ENCODE measurements at places on chromosomes 3 and 15.

DNA sequence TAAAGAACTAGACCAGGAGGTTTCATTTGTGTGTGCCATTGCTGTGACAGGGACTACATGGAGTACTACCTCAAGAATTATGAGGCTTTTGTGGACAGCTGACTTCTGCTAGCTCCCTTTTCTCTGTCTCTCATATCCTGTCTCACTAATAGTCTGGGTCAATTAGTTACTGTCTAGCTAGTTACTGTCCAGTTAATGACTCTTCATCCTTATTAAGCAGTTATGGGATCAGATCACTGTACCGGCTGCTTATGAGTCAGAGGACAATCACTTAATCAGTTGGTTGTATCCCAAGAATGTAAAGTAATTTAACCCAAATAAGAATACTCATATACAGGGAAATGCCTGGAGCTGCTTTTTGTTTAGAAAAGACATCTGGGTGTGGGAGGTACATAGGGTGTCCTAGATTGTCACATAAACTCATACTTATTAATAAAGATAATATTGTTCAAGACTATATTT, 158.0 kb downstream of the CDIN1 start:
- DNase-seq: no peak

- no peak for DNase-seq
These were observed 828 bp upstream of the ATOSA start for GRCh38 chr15:52680041-52680391.

DNA sequence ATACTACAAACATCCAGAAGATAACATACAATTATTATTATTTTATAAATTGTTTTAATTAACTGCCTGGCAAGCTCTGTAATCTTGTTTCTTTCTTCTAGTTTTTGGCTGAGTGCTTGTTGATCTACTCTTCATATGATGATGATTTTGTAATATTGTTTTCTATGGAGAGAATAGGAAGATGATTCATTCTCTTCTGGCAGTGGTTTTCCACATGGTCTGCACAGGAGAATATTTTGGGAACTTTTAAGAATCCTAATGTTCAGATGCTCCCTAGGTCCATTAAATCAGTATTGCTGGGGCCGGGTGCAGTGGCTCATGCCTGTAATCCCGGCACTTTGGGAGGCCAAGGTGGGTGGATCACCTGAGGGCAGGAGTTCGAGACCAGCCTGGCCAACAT, 37.6 kb downstream of the CACNA2D3 start:
- no peak for DNase-seq

DNA sequence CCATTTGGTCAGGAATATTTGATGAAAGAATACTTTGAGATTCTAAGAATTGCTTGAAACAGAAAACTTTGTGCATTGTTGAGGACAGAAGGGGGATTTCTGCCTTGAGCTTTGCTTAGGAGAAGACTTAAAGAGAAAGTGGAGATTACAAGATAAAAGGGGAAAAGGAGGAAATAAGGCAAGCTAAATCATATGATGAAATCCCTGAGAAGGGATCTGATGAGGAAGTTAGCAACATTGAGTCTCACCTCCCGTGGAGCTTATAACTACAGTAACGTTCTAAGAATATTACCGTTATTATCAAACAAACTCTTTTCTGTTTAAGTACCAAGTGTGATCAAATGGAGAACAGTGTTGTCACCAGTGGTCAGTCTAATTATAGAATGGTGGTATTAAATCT, 414.7 kb upstream of the NAALADL2 start:
- no peak for DNase-seq

- no peak for DNase-seq
These were observed 204.3 kb upstream of the UBE3A start for GRCh38 chr15:25643120-25643519.

GRCh38 chr3:194184265-194184751, 48.4 kb downstream of the HES1 start:
- no peak for DNase-seq

DNA sequence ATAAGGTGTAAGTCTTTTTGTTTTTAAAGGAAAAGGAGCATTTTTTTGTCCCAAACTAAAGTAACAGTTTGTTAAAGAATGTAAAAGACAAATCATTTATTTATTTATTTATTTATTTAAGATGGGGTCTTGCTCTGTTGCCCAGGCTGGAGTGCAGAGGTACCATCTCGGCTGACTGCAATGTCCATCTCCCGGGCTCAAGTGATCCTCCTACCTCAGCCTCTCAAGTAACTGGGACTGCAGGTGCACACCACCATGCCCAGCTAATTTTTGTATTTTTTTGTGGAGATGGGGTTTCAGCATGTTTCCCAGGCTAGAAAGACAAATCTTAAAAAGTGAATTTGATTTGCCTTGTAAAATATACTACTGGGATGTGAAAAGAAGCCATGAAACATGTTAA, 86.3 kb upstream of the PLXND1 start:
- DNase-seq: no peak

DNA sequence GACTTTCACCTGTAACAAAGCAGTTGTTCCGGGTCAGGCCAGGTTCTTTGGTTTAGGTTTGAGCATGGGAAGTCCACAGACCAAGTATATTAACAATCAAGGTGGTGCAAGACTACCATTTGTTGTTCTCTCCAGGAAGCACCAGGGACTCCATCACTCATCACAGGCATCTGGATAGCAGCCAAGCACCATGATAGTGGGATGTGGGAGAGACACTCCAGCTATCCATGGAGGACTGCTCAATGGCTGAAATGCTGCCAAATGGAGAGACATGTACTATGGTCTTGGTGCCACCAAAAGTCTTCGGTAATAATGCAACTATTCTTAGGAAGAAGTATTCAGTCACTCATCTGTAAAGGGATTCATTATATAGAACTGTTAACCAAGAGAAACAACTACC, 143.0 kb downstream of the TNIK start:
- no peak for DNase-seq

DNA sequence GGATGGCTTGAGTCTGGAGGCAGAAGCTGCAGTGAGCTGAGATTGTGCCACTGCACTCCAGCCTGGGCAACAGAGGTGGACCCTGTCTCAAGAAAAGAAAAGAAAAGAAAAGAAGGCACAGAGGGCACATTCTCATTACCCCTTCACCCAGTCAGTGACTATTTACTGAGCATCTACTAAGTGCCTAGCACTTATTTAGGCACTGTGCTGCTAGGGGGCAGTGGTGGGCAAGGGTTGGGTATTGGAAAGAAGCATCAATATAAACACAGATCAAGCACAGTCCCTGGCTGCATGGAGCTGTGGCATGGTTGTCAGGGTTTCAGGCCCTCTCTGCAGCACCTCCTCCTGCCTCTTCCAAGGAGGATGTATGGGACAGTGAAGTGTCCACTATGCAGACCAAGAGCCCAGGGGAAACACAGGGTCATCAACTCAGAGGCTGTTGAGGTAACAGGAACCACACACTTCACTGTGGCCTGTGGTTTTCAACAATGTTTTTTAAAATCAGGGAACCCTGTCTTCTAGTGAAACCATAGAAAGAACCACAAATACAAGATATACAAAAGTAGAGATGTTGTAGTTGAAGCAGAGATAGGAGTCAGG, 138.5 kb downstream of the RAB11A start:
- no peak for DNase-seq

- no peak for DNase-seq
These were observed 271.2 kb upstream of the TRIM42 start for GRCh38 chr3:140406655-140407054.

GRCh38 chr15:95068701-95069521, 837.5 kb downstream of the MCTP2 start:
- DNase-seq: no peak

- DNase-seq: no peak
These were observed 163.1 kb downstream of the MYRIP start for GRCh38 chr3:39972508-39972907.

- DNase-seq: no peak
These were observed 1097.8 kb downstream of the NAALADL2 start for GRCh38 chr3:175956964-175957363.

DNA sequence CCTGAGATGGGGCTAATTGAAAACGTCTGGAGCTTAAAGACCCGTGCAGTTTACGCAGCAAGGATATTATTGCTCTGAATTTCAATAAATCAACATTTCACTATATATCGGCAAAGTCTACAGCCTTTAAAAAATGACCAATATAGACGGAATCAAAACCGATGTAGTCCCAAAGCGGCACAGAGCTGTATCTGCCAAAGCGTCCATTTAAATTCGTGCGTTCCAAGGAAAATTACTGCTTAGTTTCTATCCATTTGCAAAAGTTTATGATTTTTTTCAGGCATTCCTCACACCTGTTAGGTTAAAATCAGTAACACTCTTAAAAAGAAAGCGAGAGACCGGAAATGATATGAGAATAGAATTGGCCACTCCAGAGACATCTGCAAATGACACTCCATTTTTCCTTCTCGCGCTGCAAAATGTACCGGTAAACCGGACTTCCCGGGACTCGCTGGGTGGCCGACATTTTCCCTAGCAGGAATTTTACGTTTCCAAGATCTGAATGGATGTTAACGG, 777 bp upstream of the EIF4A2 start:
- DNase-seq: no peak

- no peak for DNase-seq
These were observed at the start of gene CD96 for GRCh38 chr3:111541911-111542483. CD96 (plus strand) TSS chr3:111542197; CDS start chr3:111542249, 52 bp downstream.

DNA sequence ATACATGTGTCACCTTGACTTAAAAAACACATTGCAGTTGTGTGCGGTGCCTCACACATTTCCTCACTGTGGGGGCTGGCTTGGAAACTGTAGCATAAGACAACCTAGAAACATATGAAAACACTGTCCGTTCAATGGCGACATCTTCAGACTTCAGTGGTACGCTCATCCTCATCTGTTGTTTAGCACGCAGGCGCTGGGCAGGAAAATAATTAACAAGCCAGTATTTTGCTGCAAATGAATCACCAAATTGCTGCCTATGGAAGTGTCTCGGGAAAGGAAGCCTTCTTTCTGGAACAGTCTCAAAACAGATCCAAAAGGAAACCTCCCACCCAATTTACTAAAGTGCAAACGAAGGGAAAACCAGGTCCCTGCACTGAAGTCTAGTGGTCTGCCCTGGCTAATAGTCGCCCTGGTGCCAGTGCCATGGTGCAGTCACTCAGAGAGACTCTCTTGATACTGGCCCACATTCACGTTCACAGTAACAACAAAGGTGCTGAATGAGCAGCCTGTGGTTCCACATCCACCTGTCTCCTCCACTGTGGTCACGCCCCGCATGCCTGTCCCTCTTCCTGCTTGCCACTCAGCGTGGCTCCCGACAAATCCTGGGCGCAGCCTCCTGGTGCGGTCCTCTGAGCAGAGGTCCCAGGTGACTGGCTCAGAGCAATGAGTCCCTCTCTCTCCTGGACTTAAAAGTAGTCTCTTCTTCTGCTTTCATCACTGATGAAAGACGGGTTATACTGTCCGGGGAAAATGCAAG, 35.6 kb upstream of the MUC13 start:
- no peak for DNase-seq

DNA sequence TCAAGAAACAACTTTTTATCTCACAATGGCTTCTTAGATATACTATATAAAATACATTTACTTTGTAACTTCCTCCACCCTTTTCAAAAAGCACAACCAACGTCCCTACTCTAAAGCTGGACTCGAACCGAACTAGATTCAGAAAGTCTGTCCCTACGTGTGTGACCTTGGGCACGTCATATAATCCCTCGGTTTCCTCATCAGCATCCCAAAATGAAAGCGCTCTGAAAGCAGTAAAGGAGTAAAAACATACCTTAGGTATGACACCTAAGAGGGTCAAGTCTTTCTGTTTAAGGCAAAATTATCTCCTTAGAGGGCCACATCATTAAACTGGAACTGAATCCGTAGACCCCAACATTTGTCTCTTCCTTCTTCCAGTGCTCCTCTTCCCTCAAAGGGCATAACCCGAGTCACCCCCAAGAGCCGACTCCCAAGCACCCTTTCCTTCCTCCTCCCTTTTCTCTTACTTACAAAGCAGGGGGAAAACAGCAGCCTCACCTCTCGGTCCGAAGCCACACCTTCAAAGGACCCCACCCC, 663 bp downstream of the PDCD10 start:
- DNase-seq: no peak

DNA sequence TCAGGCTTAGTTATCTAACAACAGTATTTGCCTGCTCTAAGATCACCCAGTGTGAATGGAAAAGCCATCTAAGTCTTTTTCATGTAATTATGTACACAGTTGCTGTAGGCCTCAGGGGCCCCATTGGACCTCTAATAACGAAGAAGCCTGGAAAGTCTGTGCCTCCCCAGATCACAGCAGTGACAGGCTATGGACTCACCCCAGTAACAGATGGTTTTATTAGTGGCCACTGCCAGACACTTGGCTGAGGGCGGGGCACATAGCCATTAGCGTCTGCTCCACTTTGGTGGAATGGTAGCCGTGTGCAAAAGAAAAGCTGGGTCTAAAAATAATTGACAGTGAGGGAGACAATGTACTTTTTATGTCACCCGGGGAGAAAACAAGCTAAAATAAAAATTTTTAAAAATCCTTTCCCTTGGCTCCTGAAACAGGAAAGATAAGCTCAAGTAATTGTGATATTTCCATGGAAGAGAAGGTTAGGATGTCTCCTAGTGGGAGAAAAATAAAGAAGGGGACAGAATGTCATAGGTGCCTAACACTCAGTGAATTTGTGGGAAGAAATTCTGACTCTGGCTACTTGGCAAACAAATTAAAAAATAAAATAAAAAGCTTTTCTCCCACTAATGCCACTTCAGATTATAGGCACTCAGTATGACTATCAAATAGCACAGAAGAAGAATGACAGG, 44.3 kb upstream of the ZNF385D start:
- DNase-seq: peak; percentile 73

GRCh38 chr3:114886905-114887304, 260.2 kb downstream of the ZBTB20 start:
- no peak for DNase-seq

DNA sequence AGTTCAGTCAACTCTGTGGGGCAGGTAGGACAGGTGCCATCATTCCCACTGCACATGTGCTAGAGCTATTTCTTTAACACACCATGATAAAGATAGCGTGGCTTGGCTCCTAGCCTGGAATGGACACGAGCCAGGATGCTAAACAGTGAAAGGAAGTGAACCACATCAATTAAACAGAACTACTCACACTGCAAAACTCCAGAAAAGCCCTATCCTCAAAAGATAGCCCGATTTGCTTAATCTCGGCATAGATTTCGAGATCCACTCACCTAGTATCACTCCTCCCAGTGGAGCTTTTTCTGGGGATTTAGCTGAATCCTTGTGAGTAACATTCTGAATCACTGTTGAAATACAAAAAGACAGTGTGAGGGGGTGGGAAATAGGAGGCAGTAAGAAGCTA, 118.0 kb downstream of the ABI3BP start:
- DNase-seq: peak; percentile 38

GRCh38 chr3:51637144-51637940, 33.7 kb upstream of the TEX264 start:
- no peak for DNase-seq

- no peak for DNase-seq
These were observed 42.5 kb upstream of the UBE3A start for GRCh38 chr15:25481208-25481859.

Measured in DMS 273 treated with DMSO at 0.1 percent for 48 hours (cell line).